ENCODE measurements at places on chromosomes 4 and X. TPM values are rescaled to one million over a fixed set of nuclear protein-coding genes. Genes with fewer than 3 reads are reported as not detected.

- peak; percentile 27 for DNase-seq
- H3K27me3 ChIP-seq, result no peaks in the 10 kb centered on the region
- H3K4me1 ChIP-seq, result peaks cover 14% of the 10 kb centered on the region
- H3K4me3 ChIP-seq, result no peak overlapping the region
Measured at GRCh38 chr4:1285790-1286553, 3.7 kb upstream of the MAEA start.

DNA sequence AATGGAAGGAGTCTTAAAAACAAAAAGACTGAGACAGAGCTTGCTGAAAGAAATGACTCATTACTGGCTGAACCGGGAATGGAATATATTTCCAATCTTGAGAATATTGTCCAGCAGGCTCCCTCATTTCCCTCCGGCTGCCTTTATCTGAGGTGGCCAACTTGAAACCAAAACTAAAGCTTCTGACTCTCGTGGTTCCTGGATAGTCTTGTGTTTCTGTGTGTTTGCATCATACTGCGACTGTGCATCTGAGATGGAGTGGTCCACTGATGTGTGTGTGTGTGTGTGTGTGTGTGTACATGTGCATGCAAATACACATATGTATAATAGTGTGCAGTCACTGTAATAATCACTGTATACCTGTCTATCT is 145.6 kb upstream of the SCML1 start:
- H3K27ac ChIP-seq, result no peak overlapping the region
- H3K27me3 ChIP-seq, result no peaks in the 10 kb centered on the region
- H3K4me3 ChIP-seq, result no peak overlapping the region
- H3K36me3 ChIP-seq, result no peaks in the 10 kb centered on the region
- H3K4me1 ChIP-seq, result no peaks in the 10 kb centered on the region
- no peak for DNase-seq

DNA sequence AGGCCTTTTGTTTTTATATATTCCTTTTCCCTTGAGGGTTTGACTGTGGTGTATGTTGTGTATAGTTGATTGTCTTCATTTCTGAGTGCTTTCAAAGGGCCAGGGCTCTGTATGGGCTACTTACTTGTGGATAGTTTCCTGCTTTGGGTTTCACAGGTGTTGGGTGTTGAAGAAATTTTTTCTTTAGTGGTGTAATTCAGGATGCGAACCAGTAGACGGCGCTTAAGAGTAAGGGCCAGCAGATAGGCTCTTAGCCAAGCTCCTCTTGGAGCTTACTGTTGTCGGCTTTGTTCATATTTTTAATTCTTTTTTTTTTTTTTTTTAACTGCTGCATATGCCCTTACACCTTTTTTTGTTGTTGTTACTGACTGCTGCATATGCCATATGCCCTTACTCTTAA is 276.3 kb upstream of the GALNT7 start:
- no peaks in the 10 kb centered on the region for H3K4me1 ChIP-seq
- no peak for DNase-seq
- H3K4me3 ChIP-seq, result no peak overlapping the region
- no peaks in the 10 kb centered on the region for H3K36me3 ChIP-seq
- no peak overlapping the region for H3K27ac ChIP-seq

- no peaks in the 10 kb centered on the region for H3K36me3 ChIP-seq
- no peak overlapping the region for H3K4me3 ChIP-seq
- H3K27ac ChIP-seq, result no peak overlapping the region
Measured at GRCh38 chr4:1193206-1194009, 21.0 kb upstream of the SPON2 start.

Gene PCYT1B
- not detected for polyA plus RNA-seq

Gene RASSF6
- polyA plus RNA-seq, result 0.95 TPM

Gene MMRN1
- 0.23 TPM for polyA plus RNA-seq

- no peaks in the 10 kb centered on the region for H3K36me3 ChIP-seq
- H3K4me1 ChIP-seq, result peaks cover 23% of the 10 kb centered on the region
- no peaks in the 10 kb centered on the region for H3K27me3 ChIP-seq
- H3K27ac ChIP-seq, result no peak overlapping the region
Measured at GRCh38 chr4:78758085-78758484, 18.1 kb upstream of the BMP2K start.

DNA sequence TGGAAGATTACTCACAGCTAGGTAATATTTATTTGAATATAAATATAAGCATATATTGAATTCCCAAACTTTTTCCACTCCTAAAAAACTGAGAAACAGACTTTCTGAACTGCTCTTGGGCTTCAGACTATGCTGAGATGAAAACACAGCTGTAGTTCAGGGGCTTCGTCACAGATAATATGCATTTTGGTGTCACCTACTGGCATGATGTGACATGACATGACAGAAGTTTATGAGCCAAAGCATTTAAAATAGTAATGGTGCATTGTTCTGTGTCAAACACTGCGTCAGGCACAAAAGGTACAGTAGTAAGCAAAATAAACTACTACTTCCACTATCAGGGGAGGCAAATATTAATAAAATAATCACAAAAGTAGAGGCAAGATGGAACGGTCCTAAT is 171.3 kb downstream of the BTC start:
- no peak overlapping the region for H3K4me3 ChIP-seq
- no peaks in the 10 kb centered on the region for H3K27me3 ChIP-seq
- no peaks in the 10 kb centered on the region for H3K4me1 ChIP-seq

- H3K27ac ChIP-seq, result no peak overlapping the region
- DNase-seq, result no peak
- H3K4me3 ChIP-seq, result no peak overlapping the region
- H3K36me3 ChIP-seq, result no peaks in the 10 kb centered on the region
- no peaks in the 10 kb centered on the region for H3K27me3 ChIP-seq
Measured at GRCh38 chr4:2250357-2251072, 8.6 kb upstream of the HAUS3 start.

Gene PSAPL1
- not detected for polyA plus RNA-seq

Gene TEX13D
- polyA plus RNA-seq, result not detected

DNA sequence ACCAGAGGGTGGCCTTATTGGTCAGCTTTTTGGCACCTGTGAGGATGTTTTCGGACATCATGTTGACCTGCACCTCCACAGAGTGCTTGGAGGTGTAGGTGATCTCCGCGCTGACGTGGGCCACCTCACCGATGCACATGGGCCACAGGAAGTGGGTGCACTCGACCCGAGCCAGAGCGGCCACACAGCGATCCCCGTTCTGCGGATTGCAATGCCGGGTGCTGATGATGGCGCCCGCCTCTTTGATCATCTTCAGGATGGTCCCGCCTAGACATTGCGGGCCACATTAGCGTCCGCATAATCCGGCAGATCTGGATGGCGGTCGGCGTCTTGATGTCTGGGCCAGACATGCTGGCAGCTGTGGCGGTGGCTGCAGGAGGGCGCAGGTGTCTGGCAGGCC is 12.9 kb upstream of the N4BP2 start:
- no peak overlapping the region for H3K27ac ChIP-seq
- H3K4me3 ChIP-seq, result no peak overlapping the region
- no peaks in the 10 kb centered on the region for H3K36me3 ChIP-seq
- DNase-seq, result no peak
- H3K4me1 ChIP-seq, result no peaks in the 10 kb centered on the region

Gene RGN
- not detected for polyA plus RNA-seq

- DNase-seq, result no peak
- H3K27me3 ChIP-seq, result no peaks in the 10 kb centered on the region
- no peak overlapping the region for H3K4me3 ChIP-seq
- H3K36me3 ChIP-seq, result no peaks in the 10 kb centered on the region
- H3K27ac ChIP-seq, result no peak overlapping the region
Measured at GRCh38 chrX:482702-483203, 96.0 kb upstream of the PPP2R3B start.

DNA sequence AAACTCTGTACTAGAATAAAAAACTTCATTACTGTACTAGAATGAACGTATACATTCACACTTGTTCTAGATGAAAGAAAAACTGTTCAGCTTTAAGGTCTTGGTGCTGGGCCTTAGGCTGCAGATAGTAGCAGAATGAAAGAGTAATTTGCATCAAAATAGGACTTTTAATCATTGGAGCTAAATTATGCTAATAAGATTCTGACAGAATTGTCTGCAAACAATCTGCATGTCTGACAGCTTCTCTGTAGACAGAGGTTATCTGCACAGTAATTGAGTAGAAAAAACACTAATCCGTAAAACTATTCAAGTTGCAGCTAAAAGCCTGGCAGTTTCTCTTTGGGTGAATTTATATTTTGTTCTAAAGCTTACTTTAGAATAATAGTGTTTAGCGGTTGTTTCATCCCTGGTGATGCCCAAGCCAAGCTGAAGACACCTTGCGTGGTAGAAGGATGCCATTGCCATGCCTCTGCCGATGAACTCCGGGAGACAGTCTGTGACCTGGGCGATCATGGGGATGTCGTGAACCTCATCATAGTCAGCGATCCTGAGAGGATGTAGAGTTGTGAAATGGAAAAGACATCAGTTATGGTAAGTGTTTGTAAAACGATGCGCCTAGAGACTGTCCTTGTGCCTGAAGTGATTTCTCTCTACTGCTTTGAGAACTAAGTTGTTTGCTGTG is 25.3 kb downstream of the LRP2BP start:
- H3K4me3 ChIP-seq, result no peak overlapping the region
- H3K27ac ChIP-seq, result no peak overlapping the region
- H3K27me3 ChIP-seq, result no peaks in the 10 kb centered on the region
- no peaks in the 10 kb centered on the region for H3K4me1 ChIP-seq
- H3K36me3 ChIP-seq, result peaks cover 16% of the 10 kb centered on the region

GRCh38 chr4:52643785-52644244 is 15.3 kb downstream of the USP46 start:
- no peak overlapping the region for H3K27ac ChIP-seq
- no peak for DNase-seq
- H3K36me3 ChIP-seq, result no peaks in the 10 kb centered on the region
- no peaks in the 10 kb centered on the region for H3K27me3 ChIP-seq
- H3K4me3 ChIP-seq, result no peak overlapping the region
- peaks cover 11% of the 10 kb centered on the region for H3K4me1 ChIP-seq

Gene SLC6A14
- polyA plus RNA-seq, result not detected

- no peaks in the 10 kb centered on the region for H3K36me3 ChIP-seq
- H3K4me1 ChIP-seq, result no peaks in the 10 kb centered on the region
- no peak overlapping the region for H3K4me3 ChIP-seq
- H3K27me3 ChIP-seq, result no peaks in the 10 kb centered on the region
- no peak overlapping the region for H3K27ac ChIP-seq
Measured at GRCh38 chr4:172073590-172073989, 260.4 kb downstream of the GALNTL6 start.

Gene COMMD8
- polyA plus RNA-seq, result 5.1 TPM

DNA sequence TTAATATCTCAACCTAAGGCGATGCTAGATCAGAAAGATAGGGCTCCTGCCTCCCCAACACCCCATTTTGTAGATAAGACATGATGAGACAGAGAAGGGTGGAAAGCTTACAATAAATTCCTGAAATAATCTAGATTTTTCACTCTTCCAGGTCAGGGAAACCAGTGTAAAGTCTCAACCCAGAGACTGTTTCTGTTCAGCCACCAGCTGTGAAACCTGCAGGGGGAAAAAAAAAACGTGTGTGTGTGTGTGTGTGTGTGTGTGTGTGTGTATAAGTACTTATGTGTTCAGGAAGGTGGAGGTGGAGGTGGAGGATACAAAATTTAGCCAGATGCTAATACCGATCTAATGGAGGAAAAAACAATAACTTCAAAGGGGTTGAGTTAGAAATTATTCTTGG is 773 bp upstream of the ITM2A start:
- no peaks in the 10 kb centered on the region for H3K27me3 ChIP-seq
- peak overlapping the region; percentile 75 for H3K27ac ChIP-seq
- peaks cover 7% of the 10 kb centered on the region for H3K4me1 ChIP-seq
- no peak overlapping the region for H3K4me3 ChIP-seq
- H3K36me3 ChIP-seq, result no peaks in the 10 kb centered on the region
- peak; percentile 12 for DNase-seq

- no peak overlapping the region for H3K27ac ChIP-seq
- H3K27me3 ChIP-seq, result no peaks in the 10 kb centered on the region
- H3K36me3 ChIP-seq, result no peaks in the 10 kb centered on the region
- no peak for DNase-seq
- H3K4me3 ChIP-seq, result no peak overlapping the region
Measured at GRCh38 chr4:148787831-148788477, 345.7 kb upstream of the NR3C2 start.

DNA sequence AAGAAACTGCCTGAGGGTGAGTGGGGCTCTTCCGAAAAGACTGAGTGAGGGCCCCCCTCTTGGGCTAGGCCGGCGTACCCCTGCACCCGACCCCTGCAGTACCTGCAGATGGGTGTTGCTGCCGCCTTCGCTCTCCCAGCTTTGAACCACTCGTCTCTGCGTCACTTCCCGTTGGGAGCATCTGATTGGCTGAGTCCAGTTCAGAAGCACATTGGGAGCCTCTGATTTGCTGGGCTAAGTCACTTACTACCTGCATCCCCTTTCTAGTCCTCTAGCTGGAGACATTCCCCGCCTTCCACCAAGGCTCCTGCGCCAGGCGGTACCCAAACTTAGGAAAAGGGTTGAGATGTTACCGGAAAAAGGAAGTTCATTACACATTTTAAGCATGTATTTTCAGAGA is 20.4 kb upstream of the WWC2 start:
- DNase-seq, result no peak
- H3K27me3 ChIP-seq, result no peaks in the 10 kb centered on the region
- no peaks in the 10 kb centered on the region for H3K4me1 ChIP-seq
- no peaks in the 10 kb centered on the region for H3K36me3 ChIP-seq

- H3K4me1 ChIP-seq, result no peaks in the 10 kb centered on the region
- no peak overlapping the region for H3K27ac ChIP-seq
- peak; percentile 31 for DNase-seq
- H3K27me3 ChIP-seq, result no peaks in the 10 kb centered on the region
- no peaks in the 10 kb centered on the region for H3K36me3 ChIP-seq
- no peak overlapping the region for H3K4me3 ChIP-seq
Measured at GRCh38 chr4:14254252-14254651, 626.7 kb upstream of the BOD1L1 start.

Gene IL21
- not detected for polyA plus RNA-seq

Gene MGARP
- 0.28 TPM for polyA plus RNA-seq

GRCh38 chr4:161186750-161187149 is 977.0 kb downstream of the FSTL5 start:
- no peaks in the 10 kb centered on the region for H3K4me1 ChIP-seq
- no peak overlapping the region for H3K4me3 ChIP-seq
- H3K27me3 ChIP-seq, result no peaks in the 10 kb centered on the region
- H3K27ac ChIP-seq, result no peak overlapping the region
- DNase-seq, result no peak

Gene ARAP2
- 13.2 TPM for polyA plus RNA-seq

- H3K4me3 ChIP-seq, result no peak overlapping the region
- H3K27me3 ChIP-seq, result no peaks in the 10 kb centered on the region
- DNase-seq, result no peak
- H3K4me1 ChIP-seq, result no peaks in the 10 kb centered on the region
- no peak overlapping the region for H3K27ac ChIP-seq
- no peaks in the 10 kb centered on the region for H3K36me3 ChIP-seq
Measured at GRCh38 chr4:150164956-150165629, 86.8 kb downstream of the DCLK2 start.

Gene TRAM1L1
- not detected for polyA plus RNA-seq

Gene CSAG3
- polyA plus RNA-seq, result not detected

- no peak overlapping the region for H3K4me3 ChIP-seq
- H3K27ac ChIP-seq, result no peak overlapping the region
- no peaks in the 10 kb centered on the region for H3K27me3 ChIP-seq
- H3K4me1 ChIP-seq, result no peaks in the 10 kb centered on the region
- DNase-seq, result no peak
- H3K36me3 ChIP-seq, result no peaks in the 10 kb centered on the region
Measured at GRCh38 chrX:23394421-23394820, 59.8 kb downstream of the PTCHD1 start.

DNA sequence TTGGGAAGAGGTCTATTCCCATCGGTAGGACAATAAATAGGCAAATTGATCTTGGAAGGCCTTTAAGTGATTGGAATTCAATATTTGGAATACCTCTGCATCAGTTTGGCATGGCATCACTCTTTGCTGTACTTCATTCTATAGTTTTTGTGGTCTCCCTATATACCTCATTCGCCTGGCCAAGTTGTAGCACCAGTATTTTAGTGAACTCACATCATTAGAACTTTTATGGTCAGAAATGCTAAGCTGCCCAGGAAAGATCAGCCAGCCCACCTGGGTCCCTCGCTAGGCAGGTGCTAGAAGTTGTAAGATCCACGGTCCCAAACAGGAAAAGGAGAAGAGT is 40.3 kb downstream of the ZCCHC13 start:
- H3K27me3 ChIP-seq, result no peaks in the 10 kb centered on the region
- no peak overlapping the region for H3K27ac ChIP-seq
- H3K36me3 ChIP-seq, result no peaks in the 10 kb centered on the region
- no peaks in the 10 kb centered on the region for H3K4me1 ChIP-seq
